ENCODE measurements at places on chromosomes 12 and 14. TPM values are rescaled to one million over a fixed set of nuclear protein-coding genes. Genes with fewer than 3 reads are reported as not detected.
A peak's percentile ranks its signal among the peaks of the same experiment; 100 is the strongest.

ACAD10 gene
- 27.8 TPM for total RNA-seq

TSPAN19 gene
- total RNA-seq = 0.49 TPM

CHFR gene
- 14.1 TPM for total RNA-seq

DNAH10 gene
- 0.22 TPM for total RNA-seq

RPL36AL gene
- 138 TPM for total RNA-seq

CD163L1 gene
- 3.0 TPM for total RNA-seq

HOXC6 gene
- total RNA-seq = 0.41 TPM

RDH16 gene
- not detected for total RNA-seq

KRT79 gene
- not detected for total RNA-seq

NR4A1 gene
- 40.6 TPM for total RNA-seq

ZFYVE21 gene
- total RNA-seq = 46.9 TPM

DNA sequence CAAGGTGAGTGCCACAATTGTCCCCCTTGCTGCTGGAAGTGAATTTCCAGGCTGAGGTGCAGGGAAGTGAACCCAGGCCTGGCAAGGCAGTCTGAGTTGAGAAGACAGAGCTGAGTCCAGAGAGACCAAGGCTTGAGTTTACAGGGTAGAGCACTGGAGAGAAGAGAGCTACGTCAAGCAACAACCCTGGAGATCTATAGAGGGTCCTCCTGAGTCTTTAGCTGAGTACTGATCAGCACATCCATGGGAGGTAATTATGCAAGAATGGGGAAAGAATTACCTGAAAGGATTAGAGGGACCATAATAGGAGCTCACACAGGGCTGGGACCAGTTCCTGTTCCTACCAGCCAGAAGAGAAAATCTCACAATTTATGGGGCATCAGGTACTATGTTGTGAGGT, 190.7 kb downstream of the NEDD1 start:
- DNase-seq = no peak

DNA sequence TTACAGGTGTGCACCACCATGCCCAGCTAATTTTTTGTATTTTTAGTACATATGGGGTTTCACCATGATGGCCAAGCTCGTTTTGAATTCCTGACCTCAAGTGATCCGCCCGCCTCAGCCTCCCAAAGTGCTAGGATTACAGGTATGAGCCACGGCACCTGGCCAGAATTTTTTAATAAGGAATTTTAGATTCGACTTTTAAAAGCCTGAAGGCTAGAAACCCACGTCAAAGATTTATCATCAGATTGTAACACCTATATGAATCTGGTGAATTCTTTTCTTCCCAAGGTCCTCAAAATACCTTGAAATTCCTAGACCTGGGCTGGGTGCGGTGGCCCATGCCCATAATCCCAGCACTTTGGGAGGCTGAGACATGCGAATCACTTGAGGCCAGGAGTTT, 18.7 kb upstream of the MMP19 start:
- no peak for DNase-seq

- DNase-seq = no peak
Measured at GRCh38 chr12:96167492-96167891, 26.7 kb upstream of the ELK3 start.

- peak; percentile 84 for DNase-seq
Measured at GRCh38 chr12:89345830-89346740, 6.2 kb downstream of the DUSP6 start.

GRCh38 chr12:467591-467990, 7.9 kb downstream of the B4GALNT3 start:
- DNase-seq = no peak

DNA sequence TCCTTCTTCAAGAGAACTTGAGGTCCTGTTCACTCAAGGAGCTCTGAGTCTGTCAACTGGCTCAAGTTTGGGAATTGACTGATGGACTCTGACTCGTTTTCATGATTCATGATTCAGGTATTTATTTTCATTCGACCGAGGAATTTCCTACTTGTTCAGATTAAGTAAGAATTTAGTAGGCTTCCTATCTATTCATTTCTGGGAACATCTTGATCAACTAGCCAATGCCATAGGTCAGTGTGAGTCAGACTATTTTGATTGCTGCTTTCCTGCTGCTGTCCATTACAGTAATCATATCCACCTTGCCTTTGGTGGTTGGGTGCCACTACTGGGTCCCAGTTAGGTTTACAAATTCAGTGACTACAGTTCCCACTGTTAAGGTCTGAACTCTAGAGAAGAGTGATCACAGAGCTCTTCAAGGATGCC, 6.1 kb downstream of the FAM186A start:
- DNase-seq = no peak

GRCh38 chr14:90627478-90627877, 188.8 kb downstream of the TTC7B start:
- no peak for DNase-seq

GRCh38 chr12:123011701-123012100, 31.2 kb downstream of the ARL6IP4 start:
- DNase-seq = no peak

- DNase-seq = no peak
Measured at GRCh38 chr12:92987846-92988621, 58.9 kb upstream of the EEA1 start.

DNA sequence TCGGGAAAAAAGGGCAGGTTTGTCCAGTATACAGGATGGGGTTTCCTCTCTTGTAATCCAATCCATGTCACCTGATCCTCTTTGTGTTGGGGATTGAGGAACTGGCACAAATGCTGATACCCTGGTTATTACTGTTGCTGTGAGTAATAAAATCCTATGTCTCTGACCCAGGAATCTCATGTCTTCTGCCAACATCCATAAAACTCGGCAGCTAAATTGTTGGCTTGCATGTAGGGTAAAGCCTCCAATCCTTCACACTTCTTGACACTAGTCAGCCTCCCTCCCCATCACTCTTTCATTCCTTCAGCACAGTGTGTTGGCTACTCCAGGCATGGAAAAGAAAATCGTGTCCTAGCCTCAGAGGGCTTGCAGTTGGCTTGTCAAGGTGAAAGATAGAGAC, 9.2 kb upstream of the NOS1 start:
- DNase-seq = no peak

- no peak for DNase-seq
Measured at GRCh38 chr14:60722357-60723115, 1.6 kb downstream of the SIX4 start.

DNA sequence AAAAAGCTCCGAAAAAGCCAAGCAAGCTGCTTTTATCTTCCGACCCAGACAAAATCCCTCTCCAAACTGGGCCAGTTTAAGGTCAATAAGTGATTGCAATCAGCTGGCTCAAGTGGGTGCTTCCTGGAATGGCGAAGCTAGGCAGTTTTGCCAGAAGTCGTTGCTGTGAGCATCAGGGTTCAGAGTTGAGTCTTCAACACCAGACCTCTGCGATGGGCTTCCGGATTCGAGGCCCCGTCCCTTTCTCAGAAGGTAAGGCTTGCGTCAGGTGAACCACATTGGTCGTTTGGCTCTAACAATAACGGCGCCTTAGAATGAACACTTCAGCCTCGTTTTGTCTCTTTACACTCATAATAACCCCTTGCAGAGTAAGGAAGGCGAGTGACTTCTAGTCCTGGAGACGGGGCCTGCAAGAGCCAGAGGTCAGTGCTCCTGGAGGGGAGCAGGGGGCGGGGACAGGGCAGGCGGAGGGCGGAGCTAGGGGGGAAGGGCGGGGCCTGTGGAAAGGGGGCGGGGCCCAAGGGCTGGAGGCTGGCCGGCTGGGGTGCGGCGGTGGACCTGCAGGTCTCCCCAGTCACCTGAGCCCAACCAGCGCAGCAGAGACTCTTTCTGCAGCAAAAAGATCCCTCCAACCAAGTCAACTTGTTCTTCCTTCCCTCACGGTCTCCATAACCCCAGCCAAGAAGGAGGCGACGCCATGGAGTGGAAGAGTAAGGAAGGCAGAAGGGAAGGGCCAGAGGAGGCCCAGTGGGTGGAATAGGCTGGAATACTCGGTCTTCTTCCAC, 34.0 kb upstream of the NFYB start:
- DNase-seq = no peak

DNA sequence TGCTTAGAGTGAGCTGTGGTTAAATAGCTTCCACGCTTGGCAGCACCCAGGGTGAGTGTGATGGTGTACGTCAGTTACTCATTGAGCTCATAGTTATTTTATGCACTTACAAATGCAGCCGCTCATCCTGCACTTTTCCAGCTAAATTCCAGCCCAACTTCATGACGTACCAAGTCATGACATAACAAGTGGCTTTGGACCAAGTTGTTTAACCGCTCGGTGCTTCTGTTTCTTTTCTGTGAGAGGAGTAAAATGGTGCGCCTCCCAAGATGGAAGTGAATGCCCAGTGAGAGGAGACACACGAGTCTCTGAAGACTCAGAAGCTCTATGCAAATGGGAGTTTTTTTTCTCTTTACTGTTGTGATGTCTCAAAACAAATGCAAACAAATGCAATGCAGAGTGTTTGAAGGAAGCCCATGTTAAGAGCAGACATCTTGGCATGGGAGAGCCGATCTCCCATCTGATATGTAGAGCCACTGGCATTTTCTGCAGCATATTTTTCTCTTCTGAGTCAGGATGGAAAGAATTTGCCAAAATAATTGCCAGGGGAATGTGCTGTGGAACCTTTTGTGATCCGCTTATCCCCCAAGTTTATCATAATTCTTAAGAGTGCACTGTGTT, 72.2 kb downstream of the FBXW8 start:
- DNase-seq = no peak

- peak; percentile 83 for DNase-seq
Measured at GRCh38 chr14:105093431-105094192, 28.4 kb upstream of the GPR132 start.

- DNase-seq = no peak
Measured at GRCh38 chr14:84029246-84029645, 1500.7 kb upstream of the FLRT2 start.

DNA sequence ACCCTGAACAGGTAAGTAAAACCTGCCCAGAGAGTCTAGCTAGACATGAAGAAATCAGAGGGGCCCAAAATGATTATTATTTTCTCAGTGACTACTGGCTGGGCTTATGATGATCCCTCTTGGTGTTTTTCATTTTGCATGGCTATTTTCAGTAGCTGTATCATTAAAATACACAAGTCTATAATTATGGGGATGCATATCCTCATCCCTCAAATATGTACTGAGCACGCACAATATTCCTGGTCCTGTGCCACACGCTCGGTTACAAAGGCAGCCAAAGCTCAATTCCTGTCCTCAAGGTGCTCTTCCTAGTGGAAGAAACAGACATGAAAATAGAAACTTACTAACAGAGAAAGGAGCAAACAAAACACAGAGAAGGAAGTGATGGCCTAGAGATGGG, 180.0 kb downstream of the DAD1 start:
- DNase-seq = no peak

DNA sequence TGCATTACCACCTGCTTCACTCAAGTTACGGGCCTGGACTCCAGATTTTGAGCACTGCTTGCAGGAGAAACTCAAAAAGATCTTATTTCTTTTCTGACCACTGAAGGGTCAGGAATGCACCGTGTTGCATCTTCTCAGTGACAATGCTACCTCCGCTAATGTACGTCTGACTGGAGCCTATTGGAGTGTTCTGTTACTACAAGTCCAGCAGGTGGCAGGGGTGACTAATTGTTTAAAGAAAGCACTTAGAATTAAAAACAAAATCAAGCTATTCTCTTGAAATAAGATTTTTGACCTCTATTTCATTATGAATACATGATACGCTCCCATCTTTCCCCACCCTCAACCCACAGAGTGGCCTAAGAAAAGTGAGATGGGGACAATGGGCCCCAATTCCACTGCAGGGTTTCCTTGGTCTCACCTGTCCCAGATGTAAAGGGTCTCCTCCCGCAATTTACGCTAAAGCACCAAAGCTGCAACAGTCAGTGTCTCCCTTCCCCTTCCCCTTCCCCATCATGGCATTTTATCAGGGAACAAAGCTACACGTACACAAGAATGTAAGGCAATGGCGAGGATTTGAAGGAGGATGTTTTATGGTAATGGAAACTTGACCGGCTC, 2.2 kb downstream of the TBPL2 start:
- no peak for DNase-seq

DNA sequence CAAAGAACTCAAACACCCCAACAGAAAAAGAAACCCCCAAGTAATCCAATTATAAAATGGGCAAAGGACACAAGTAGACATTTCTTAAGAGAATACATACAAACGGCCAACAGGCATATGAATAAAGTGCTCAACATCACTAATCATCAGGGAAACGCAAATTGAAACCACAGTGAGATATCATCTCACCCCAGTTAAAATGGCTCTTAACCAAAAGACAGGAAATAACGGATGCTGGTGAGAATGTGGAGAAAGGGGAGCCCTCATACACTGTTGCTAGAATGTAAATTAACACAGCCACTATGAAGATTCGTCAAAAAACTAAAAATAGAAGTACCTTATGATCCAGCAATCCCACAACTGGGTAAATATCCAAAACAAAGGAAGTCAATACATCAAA, 52.4 kb downstream of the CLMN start:
- no peak for DNase-seq

GRCh38 chr12:130981911-130982310, 28.2 kb downstream of the ADGRD1 start:
- DNase-seq = no peak

- no peak for DNase-seq
Measured at GRCh38 chr12:92543840-92544239, 158.9 kb upstream of the PLEKHG7 start.

GRCh38 chr12:133172491-133172890, 8.8 kb upstream of the ZNF268 start:
- no peak for DNase-seq

DNA sequence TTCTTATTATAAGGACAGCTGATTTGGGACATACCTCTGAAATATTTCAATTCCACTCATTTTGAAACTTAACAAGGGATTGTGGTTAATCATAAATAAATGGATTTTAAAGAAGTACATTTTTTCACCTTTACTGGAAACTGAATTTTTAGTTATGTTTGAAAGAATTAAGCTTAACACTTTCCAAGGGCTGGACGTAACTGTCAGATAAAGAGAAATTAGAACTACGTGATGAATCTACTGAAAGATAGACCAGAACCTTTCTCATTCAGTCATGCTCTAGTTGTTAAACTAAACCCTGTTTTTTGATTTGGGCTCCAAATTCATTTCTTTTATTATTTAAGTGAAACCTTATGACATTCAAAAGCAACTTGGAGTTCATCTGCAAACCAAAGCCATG, 1892.1 kb upstream of the SEL1L start:
- DNase-seq = no peak

GRCh38 chr12:26233631-26234030, 38.3 kb downstream of the SSPN start:
- DNase-seq = no peak

GRCh38 chr12:20455001-20455706, 86.8 kb downstream of the PDE3A start:
- DNase-seq = no peak

GRCh38 chr14:93132472-93133065, 16.8 kb upstream of the ITPK1 start:
- DNase-seq = no peak
